Left renal cortex interstitium (tissue), 4 donors: ENCODE measurements at places on chromosomes 5 and 9. TPM values are rescaled to one million over a fixed set of nuclear protein-coding genes. Genes with fewer than 3 reads are reported as not detected.

DNA sequence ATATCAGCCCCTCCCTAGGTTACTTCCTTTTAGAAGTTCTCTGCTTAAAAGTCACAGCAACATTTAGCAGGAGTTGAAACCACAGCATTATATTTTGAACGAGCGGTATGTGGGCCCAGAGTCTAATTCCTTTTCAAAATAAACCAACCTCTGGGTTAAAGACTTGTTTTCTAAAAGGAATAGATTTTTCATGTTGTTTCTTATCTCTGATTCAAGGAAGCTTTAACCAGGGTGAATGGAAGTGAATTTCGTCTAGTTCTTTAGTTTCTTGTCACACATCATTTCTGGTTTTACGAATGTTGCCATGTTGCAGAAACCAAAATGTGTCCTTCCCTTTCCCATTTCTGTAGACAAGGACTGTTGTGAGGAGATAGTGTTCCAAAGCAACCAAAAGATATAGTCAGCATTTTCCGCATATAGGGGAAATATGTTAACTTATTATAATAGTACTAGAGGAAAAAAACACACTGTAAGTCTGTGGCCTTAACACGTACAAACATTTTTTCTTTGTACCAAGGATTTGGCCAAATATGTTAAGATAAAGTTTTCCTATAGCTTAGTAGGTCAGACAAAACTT is 142.4 kb downstream of the PCSK5 start:
- DNase-seq, result no peak

- no peak for DNase-seq
These were observed 109.6 kb downstream of the ADAMTS2 start for GRCh38 chr5:179235416-179236400.

DNA sequence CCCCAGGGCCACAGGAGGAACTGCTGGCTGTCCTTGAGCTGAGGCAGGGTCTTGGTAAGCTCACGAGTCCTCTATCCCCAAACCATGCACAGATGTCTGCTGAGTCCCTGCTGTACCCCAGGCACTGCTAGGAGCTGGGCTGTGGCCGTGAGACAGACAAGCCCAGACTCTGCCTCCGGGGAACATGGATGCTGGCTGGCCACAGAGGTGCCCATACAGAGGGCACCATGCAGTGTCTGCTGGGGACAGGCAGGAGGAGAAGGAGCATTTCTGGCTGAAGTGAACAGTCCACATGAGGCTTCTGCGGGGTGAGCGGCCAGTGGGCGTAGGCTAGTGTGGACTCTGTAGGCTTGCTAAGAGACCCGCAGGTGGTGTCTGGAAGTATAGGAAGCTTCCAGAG is 4.8 kb upstream of the SEC16A start:
- no peak for DNase-seq

DNA sequence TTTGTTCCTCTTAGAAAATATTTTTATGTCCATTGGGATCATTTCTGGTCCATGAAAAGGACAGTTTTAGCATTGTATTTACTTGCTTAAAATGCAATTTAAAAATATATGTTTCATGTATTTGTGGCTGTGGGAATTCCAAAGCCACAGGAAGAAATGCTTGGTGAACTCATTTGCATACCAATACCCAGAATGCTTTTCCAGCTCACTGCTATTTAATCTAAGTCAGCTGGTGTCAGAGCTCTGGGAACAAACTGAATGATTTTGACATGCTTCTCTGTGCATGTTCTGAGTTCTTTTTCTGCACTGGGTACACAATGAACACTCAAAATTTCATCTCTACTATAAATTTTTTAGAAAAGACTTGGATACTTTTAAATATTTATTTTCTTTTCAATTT is 482.8 kb upstream of the ARRDC3 start:
- no peak for DNase-seq

DNA sequence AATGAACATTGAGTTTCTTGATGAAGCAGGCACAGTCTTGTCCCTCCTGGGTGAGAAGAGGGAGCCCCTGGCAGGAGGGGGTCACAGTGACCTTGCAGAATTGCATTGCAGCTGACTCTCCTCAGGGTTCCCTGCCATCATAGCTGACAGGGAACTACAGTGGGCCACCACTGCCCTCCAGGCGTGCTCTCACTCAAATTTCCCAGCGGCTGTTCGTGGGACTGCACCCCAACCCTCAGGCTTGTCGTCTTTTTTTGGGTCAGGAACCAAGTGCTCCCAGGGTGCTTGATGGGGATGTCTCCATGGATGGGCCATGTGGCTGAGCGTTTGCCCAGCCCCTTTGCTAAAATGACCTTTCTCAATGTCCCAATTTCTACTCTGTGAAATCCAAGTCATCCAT is 215.8 kb downstream of the MELK start:
- DNase-seq, result no peak

The RNF183 gene
- 7.1 TPM for polyA plus RNA-seq

The GPR151 gene
- not detected for polyA plus RNA-seq

The NMUR2 gene
- polyA plus RNA-seq, result 0.14 TPM

DNA sequence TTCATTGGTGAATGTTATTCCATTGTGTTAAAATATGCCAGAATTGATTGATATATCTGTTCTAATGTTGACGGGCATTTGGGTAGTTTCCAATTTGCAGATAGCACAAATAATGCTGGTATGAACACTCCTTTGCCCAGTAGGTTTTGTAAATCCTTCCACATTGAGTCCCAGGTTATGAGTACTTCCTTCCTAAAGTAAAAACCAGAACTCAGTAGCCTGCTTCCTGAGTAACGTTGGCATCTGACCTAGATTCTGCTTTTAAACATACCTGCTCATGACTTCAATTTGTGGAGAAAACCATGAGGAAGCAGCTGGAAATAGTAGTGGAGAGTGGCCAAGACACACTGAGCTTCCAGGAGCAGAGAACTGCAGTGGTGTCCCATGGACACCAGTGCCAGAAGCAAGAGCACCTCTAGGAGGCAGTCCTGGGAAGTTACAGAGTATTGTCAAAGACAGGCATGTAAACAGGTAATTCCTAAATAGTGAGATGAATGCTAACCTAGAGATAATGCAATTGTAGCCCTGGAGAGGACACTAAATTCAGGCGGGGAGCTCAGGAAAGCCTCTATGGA is 24.3 kb upstream of the RASGRF2 start:
- DNase-seq, result no peak

DNA sequence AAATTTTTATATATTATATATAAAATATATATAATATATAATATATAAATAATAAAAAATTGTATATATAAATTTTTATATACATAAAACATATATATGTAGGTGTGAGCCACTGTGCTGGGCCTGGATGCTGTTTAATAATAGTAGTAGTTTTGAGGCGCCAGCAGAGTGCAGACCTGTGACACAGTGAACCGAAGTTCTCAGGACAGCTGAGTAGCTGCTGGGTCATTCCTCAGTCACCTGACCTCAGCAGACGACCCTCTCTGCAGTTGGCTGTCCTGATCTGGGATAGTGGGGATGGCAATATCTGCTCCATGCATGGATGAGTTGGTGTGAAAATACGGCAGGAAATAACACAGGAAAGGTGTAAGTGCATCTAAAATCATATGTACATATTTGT is 3.3 kb upstream of the SNX18 start:
- no peak for DNase-seq
